ENCODE measurements at places on chromosomes 3 and 15.

GRCh38 chr15:65029736-65030208 lies 333 bp upstream of the MTFMT start:
- DNase-seq = no peak

- DNase-seq = no peak
Measured at GRCh38 chr15:33982516-33982915, 14.2 kb downstream of the CHRM5 start.

DNA sequence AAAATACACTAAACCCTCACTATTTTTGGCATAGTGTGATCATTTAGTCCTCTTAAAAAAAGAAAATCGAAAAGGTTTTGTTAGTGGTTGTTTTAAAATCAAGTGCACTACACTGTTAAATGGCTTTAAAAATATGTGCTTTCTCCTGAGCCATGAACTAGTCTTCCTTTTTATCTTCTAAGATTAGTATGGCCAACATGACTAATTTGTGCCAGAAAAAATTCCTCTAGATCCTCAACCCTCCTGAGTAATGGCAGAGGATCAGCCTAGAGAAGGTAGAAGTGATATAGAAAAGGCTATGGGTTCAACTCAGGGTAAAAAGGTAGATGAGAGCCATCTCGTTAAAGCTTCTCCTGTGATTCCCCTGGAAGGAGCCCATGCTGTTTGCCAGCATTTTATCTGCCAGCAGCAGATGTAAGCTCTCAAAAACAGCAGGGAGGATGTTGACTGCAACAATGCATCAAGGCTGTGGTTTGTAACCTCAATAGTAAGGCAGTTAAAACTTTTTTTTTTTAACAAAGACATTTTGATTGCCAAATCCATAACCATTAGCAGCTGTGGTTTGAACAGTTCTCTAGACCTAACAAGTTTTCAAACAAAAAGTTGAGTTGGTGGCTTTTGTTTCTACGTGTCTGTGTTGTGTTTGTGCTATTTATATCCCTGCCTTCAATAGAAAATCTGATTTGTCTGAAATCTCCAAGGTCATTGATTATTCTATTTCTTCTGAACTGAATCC lies 30.2 kb upstream of the ZNF609 start:
- peak; percentile 11 for DNase-seq

DNA sequence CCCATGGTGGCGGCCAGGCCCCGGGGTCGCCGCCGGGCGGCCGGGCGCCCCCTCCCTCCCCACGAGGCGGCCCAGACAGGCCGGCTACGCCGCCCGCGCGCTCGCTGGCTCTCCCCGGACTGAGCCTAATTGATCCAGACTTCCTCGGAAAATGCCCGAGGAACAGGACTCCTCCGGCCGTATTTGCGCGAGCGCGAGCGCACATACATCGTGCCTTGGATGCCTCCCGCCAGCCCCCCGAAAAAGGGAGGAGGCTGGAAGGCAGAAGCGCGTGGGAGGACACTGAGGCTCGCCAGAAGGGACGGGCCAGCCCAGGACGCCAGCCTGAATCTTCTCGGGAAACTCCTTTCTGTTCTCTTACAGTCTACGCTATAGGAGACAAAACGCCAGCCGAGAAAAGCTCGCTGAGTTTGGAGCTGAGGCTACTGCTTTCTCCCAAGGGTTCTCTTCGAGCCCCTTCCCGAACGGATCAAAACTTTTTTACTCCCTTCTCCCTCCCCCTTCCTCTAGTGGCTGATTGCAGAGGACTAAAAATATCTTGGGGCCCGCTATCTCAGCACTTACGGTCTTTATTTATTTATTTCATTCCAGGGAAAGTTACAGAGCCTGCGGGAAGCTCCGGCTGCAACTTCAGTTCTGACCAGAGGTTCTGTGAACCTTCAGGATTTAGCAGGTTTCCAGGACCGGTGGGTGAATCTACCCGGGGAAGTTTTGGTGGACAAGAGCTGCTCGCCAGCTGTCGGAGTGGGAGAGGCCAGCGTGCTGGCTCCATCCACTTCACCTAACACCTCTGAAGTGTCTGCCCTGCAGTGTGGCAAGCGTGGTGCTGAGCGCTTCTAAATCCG lies at the start of gene PDZRN3:
PDZRN3 (minus strand) TSS at position 121 of the 845 bp plus-strand sequence.
- DNase-seq = no peak

DNA sequence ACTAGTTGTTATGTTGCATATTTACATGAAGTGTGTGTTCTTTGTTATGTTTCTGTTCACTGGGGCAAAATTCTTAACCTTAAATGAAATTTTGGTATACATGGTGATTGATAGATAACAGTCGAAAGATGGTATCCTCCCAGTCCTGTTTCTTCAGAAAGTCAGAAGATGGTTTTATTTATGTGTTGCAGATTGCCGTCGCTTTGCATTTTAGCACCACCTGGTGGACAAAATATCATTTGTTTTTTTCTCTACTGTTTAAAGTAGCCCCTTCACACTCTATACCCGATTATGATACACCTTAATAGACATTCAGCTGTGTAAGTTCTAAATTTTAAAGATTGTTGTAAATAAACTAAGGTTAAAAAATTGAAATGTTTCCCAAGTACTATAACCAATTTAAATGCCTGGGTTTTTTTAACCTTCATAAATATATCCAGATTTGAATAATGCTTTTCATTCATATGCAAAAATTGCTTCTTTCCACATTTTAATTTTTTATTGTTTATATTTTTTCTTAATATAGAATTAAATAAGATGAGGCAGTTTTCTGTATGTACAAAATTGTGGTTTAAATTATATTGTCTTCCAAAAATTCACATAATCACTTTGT lies 152.2 kb downstream of the ALCAM start:
- peak; percentile 47 for DNase-seq

DNA sequence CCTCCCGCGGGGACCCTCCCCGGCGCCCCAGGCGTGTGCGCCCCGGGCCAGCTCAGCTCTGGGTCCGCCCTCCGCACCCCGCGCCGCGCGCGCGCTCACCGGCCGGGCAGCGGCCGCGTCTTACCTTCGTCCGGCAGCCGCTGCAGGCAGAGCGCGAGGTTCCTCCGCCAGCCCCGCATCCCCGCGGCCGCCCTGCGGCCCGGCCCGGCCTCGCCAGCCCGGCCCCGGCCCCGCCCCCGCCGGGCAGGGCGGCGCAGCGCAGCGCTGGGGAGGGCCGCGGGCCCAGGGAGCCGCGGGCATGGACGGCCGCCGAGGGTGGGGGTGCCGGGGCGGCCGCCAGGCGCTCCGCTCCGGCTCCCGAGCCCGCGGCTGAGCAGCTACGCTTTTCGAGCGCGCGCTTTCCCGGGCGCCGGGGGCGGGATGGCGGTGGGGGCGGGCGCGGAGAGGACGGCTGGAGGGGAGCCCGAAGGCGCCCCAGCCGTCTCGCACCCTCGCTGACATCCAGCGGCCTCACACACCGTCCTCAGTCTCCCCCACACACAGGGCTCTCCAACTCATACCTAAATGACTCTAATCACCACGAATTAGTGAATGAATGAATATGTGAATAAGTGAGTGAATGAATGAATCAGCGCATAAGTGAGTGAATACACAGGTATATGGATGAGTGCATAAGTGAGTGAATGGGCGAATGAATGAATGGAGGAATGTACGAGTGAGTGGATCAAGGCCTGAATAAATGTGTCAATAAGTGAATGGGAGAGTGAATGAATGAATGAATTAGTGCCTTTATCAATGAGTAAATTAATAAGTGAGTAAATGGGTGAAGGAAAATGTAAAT lies 48.5 kb upstream of the CCDC174 start:
- DNase-seq = no peak

Measured in left renal cortex interstitium (tissue), 4 donors.